ENCODE measurements at places on chromosomes 2 and 18.

- DNase-seq: no peak
Observed at GRCh38 chr2:207405150-207405549, 124.6 kb upstream of the CREB1 start.

DNA sequence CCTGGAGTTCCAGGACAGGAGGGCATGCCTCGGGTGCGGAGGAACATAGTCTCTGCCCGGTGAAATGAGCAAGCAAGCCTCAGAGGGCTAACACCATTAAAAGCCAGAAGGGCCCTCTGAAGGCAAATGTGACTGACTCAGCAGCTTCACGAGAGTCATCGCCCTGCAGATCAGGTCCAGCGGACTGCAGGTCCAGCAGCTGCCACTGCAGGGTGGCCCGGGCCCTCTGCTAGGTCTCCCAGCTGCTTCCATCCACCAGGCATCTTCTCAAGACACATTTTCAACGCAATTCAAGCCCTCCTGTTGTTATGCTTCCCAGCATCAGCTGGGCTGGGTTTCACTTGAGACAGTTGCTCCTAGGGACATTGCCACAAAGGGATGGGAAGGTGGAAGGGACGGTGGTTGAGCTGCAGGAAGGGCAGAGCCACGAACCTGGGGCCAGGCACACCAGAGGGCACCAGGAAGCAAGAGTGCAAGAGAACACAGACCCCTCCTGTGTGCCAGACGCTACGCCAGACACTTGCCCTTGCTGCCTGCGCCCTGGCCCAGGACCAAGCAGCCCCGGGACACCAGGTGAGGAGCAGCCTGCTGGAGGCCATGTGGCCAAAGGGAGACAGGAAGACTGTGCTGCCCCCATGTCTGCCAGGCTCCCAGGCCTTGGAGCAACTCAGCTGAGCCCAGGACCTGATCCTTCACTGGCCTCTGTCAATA, 173.0 kb downstream of the HDAC4 start:
- no peak for DNase-seq

DNA sequence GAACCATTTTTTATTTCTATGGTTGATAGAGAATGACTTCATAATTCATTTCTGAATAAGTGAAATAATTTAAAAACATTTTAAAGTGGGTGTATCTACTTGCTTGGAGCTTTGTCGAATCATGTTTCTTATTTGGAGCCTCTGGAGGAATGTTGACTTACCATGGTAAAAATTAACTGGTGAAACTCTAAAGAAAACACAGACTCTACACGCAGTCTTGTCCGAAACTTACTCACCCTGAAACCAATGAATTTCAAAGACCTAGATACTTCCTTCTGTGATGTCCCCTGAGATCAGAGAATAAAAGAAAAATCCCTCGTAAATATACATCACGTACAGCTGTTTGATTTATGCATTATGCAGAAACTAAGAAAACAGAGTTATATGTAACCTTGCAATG, 665.2 kb upstream of the NRXN1 start:
- DNase-seq: no peak

GRCh38 chr2:48767330-48767729, 11.8 kb upstream of the LHCGR start:
- no peak for DNase-seq

DNA sequence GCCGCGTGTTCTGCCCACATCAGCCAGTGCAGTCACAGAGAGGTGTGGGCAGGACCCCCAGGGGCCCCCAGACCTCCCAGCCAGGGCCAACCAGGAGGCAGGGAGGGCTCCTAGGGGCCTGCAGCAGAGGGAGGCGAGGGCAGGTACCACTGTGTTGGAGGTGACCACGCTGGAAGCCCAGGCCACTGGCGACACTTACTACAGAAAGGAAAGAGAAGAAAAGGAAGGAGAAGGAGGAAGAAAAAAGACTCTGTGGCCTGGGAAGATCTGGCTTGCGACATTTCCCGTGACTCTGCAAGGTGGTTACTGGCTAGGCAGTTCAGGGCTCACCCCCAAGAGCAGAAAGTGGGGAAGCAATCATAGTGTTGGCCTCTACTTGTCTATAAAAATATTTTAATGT, 98.1 kb upstream of the BCL2L11 start:
- no peak for DNase-seq
